Mammary epithelial cell (primary cell): ENCODE measurements at places on chromosomes 11 and 22. TPM values are rescaled to one million over a fixed set of nuclear protein-coding genes. Genes with fewer than 3 reads are reported as not detected.

DNA sequence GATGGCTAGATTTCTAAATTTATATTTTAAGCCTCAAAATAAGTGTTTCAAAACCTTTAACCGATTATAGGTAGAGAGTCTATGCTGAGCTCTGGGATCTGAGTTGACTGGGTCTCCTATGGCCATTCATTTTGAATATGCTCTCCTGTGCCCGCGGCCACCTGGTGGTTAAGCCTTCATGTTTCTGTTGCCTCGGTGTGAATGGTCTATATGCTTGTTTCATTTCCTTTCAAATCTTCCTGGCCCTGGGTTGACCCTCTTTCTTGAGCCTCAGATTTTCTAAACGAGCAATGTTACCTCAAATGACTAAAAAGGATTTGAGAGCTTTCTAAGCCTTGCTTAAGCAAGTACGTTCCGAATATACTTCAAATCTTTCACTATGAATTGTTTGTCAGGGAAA is 789.4 kb upstream of the KIRREL3 start:
- peak; percentile 7 for DNase-seq

GRCh38 chr11:16928044-16928443 is 86.2 kb downstream of the PLEKHA7 start:
- DNase-seq: no peak

The LTO1 gene
- total RNA-seq: 20.2 TPM

GRCh38 chr11:112355726-112356125 is 95.1 kb upstream of the PLET1 start:
- peak; percentile 14 for DNase-seq

DNA sequence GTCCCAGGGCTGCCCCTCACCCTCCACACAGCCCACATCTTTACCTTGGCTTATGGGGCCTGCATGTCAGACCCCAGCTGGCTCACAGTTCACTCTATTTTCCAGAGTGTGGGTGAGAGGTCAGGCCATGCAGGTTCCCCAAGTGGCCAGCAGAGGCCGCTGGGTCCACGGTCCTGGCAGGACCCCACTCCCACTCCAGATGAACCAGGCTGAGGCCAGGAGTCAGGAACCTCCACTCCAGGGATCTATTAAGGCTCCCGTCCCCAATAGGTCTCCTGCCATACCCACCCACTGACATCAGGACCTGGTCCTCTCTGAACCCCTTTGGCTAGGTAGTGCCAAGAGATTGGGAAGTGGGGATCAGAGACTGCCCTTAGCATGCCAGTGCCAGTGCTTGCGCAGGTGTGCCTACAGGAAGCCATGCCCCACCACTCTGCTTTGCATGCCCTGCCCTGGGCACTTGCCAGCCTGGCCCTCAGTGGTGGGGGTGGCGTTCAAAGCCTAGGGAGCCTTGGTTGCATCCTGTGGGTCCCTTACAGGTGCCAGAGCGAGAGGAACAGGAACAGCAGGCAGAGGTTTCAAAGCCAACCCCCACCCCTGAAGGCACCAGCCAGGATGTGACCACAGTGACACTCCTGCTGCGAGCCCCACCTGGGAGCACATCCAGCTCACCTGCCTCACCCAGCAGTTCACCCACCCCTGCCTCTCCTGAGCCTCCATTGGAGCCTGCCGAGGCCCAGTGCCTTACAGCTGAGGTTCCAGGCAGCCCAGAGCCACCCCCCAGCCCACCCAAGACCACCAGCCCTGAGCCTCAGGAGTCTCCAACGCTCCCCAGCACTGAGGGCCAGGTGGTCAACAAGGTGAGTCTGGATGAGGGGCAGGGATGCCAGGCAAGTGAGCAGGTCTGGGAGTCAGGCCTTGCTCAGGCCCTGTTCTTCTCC is 8.3 kb downstream of the SMTN start:
- no peak for DNase-seq

DNA sequence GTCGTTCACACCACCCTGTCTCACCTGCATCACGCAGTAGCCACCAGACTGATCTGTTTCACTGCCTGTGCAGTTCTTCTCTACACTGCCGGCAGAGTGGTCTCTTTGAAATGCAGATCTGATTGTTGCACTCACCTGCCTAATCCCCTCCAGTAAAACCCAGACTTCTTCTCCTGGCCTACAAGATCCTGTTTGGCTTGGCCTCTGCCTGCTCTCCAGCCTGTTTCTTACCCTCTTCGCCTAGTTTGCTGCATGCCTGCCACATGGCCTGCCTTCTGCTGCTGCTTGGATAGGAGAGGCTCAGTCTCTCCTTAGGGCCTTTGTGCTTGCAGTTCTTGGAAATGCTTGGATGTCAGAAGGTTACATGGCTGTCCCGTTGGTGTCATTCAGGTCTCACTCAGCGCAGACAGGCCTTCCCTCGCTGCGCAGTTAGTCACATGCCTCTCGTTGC is 42.0 kb downstream of the PACS1 start:
- DNase-seq: no peak

The MMP8 gene
- total RNA-seq: not detected in 2 replicates

The MRGPRF gene
- not detected in 2 replicates for total RNA-seq

DNA sequence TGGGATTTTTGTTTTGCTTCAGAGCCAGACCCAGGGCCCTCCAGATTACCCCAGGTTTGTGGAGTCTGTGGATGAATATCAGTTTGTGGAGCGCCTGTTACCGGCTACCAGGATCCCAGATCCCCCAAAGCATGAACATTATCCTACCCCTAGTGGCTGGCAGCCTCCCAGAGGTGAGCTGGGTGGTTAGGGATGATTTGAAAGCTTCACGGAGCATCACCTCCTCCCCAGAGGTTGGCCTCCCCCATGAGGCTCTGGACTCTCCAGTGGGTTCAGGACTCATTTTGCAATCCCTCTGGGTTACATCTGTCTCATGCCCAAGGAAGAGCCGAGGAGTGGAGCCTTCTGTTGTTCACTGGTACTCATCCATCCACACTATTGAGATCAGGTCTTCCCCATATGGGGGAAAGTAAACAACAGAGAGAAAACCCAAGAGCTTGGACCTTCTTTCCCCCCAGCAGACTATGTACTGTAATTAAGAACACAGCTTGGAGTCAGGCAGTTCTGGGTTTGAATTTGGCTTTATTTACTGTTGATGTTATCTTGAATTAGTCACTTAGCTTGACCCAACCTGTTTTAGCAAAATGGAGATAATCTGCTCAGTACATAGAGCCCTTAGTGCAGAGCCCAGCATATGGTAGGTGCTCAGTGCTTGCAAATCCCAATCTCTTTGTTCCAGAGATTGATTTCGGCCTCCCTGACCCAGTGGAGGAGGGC is 2.5 kb downstream of the MRPL49 start:
- no peak for DNase-seq

DNA sequence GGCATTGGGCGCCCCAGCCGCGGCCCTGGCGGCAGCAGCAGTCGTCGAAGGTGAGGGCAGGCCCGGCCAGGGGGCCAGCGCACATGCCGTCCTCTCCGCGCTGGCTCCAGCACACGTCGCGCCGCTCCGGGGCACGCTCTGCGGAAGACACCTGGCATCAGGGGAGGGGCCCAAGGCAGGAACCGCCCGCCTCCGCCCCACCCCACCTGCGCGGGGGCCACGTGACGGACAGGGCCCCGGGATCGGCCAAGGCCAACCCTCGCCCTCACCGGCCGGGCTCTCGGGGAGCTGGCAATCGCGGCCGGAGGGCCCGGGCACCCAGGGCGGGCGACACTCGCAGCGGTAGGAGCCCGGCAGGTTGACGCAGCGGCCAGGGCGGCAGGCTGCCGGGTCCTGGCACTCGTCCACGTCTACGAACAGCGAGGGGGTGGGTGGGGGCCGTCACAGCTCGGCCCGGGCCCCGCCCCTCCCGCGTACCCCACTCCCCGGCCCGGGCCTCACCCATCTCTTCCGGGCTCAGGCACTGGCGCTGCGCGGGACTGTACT is 14.9 kb downstream of the SCYL1 start:
- peak; percentile 60 for DNase-seq

The FOLR2 gene
- total RNA-seq: not detected

GRCh38 chr11:130197386-130198035 is 37.9 kb downstream of the ST14 start:
- no peak for DNase-seq

GRCh38 chr11:60874421-60875365 is 7.4 kb downstream of the ZP1 start:
- no peak for DNase-seq

DNA sequence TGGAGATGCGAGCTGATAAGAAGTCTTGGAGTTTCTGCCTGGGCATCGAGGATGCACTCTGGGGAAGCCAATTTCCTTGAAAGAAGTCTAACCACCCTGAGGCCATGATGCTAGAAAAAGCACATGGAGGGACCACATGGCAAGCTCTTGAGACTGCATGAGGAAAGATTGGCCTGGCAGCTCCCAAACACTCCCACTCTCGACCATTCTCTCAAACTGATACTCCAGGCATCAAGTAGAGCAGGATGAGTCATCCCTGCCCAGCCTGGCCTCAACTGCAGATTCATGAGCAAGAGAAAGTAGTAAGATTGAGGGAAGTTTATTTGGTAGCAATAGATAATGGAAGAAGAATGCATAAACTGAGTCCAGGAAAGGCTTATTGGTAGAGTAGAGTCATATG is 194.3 kb downstream of the KIF18A start:
- DNase-seq: peak; percentile 55

DNA sequence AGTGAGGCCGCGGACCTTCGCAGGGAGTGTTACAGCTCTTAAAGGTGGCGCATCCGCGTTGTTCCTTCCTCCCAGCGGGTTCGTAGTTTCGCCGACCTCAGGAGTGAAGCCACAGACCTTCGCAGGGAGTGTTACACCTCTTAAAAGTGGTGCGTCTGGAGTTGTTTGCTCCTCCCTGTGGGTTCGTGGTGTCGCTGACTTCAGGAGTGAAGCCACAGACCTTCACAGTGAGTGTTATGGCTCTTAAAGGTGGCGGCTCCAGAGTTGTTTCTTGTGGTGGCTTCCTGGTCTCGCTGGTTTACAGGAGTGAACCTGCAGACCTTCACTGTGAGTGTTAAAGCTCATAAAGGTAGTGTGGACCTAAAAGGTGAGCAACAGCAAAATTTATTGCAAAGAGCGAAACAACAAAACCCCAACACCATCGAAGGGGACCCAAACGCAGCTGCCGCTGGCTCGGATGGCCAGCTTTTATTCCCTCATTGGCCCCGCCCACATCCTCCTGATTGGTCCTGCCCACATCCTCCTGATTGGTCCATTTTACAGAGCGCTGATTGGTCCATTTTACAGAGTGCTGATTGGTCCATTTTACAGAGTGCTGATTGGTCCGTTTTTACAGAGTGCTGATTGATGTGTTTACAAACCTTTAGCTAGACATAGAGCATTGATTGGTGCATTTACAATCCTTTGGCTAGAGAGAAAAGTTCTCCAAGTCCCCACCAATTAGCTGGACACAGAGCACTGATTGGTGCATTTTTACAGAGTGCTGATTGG is 1.2 kb upstream of the TMEM45B start:
- DNase-seq: no peak

The MUC6 gene
- not detected in 2 replicates for total RNA-seq

The BCO2 gene
- 3.8 TPM for total RNA-seq

- peak; percentile 41 for DNase-seq
Observed at GRCh38 chr11:34242037-34242625, 115.7 kb downstream of the ABTB2 start.

GRCh38 chr11:122785031-122785541 is 53.2 kb upstream of the CRTAM start:
- DNase-seq: no peak

DNA sequence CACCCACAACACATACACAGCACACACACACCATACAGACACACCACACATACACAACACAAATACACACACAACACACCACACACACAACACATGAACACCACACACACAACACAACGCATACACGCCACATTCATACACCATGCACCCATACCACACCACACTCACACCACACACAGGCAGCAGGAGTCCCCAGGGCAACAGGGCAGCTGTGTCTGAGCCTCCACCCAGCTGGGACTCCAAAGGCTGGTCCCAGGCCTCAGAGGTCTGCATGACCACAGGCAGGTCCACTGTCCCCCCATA is 3.3 kb upstream of the WNT7B start:
- DNase-seq: no peak

The RIMBP3B gene
- not detected in 2 replicates for total RNA-seq

The P2RX3 gene
- not detected for total RNA-seq

- no peak for DNase-seq
Observed at GRCh38 chr11:107621081-107621480, 30.1 kb downstream of the ELMOD1 start.

The RIMBP3C gene
- total RNA-seq: not detected

The VSTM5 gene
- total RNA-seq: 0.17 TPM

GRCh38 chr22:45673482-45674175 is 2.0 kb downstream of the ATXN10 start:
- DNase-seq: no peak

The KRTAP5-7 gene
- not detected in 2 replicates for total RNA-seq

GRCh38 chr11:131665344-131665968 is 295.0 kb downstream of the NTM start:
- DNase-seq: no peak

The OR5T1 gene
- total RNA-seq: not detected

DNA sequence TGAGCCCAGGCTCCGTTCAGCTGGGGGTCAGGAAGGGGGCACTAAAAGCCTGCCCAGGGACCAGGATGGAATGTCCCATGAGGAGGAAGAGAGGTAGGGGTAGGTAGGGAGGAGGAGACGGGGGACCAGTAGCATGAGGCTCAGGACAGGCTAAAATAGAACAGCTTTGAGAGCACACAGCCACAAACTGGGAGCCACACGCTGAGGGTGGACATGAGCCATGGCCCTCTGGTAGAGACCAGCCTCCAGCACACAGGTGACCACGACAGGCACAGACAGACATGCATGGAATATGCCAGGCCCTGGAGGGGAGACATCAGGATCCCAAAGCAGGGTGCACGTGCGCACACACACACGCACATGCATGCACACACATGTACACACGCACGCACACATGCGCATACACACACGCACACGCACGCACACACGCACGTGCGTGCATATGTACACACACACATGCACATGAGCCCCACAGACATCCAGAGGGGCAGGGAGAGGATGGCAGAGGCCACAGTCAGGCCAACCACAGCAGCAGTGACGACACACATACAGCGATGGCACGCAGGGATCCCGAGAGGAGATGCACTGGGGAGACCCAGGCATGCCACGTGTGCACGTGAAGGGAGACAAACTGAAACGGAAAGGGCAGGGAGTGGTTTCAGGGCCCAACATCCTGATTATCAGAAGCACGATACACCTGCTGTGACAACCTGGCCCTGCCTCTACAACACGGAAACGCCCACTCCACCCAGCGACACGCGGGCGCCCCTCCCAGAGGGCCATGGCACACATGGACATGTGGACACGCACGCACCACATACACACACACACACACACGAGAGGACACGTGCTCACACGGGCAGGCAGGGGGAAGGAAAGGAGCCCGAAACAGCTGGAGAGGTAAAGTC is 25.7 kb downstream of the LRRC10B start:
- no peak for DNase-seq

The DLG2 gene
- 0.92 and 1.4 TPM in 2 replicates for total RNA-seq

DNA sequence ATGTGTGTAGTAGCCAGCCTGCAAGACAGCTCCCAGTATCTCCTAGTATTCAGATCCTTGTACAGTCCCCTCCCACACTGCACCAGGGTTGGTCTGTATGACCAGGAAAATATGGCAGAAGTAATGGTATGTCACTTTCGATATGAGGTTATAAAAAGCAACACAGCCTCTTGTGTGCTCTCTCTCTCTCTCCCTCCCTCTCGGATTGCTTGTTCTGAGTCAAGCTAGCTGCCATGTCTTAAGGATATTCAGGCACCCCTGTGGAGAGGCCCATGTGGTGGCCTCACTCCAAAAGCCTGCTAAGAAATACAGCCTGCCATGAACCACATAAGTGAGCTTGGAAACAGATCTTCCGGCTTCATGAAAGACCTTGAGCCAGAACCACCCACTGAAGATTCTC is 25.4 kb downstream of the FXYD6 start:
- no peak for DNase-seq

The JHY gene
- 7.7 TPM for total RNA-seq

GRCh38 chr11:125155100-125155444 is 9.5 kb upstream of the PKNOX2 start:
- no peak for DNase-seq
